Epithelial cell of prostate (primary cell): ENCODE measurements at places on chromosomes 11 and 22.
A peak's percentile ranks its signal among the peaks of the same experiment; 100 is the strongest.

GRCh38 chr11:123973816-123974215 is 3.8 kb downstream of the OR10S1 start:
- DNase-seq = peak; percentile 90

DNA sequence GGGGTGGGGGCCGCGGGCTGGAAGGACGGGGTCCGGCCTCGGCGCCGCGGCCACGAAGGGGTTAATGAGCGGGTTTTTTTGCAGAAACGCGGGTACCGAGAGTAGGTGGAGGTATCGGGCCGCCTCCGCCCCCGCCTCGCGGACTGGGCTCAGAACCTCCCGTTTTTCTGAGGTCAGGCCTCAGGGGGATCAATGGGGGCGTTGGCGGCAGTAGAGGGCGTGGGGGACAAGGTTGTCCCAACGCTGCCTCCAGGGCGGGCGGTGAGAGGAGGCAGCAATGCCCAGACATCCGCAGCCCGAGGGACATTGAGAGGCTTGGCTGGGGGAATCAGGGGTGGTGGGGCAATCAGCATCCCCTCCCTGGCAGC is 34.8 kb upstream of the PRODH start:
- DNase-seq = no peak

- DNase-seq = no peak
Measured at GRCh38 chr22:48943567-48944432, 883.9 kb downstream of the BRD1 start.

DNA sequence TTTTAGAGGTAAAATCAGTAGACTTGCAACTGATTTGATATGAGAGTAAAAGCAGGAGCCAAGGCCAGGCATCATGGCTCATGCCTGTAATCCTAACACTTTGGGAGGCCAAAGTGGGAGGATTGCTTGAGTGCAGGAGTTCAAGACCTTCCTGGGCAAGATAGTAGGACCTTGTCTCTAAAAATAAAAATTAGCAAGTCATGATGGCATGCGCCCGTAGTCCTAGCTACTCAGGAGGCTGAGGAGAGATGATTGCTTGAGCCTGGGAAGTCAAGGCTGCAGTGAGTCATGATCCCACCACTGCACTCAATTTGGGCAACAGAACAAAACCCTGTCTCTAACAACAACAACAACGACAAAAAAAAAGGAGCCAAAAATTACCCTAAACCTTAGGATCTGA is 13.5 kb downstream of the SGSM3 start:
- no peak for DNase-seq

DNA sequence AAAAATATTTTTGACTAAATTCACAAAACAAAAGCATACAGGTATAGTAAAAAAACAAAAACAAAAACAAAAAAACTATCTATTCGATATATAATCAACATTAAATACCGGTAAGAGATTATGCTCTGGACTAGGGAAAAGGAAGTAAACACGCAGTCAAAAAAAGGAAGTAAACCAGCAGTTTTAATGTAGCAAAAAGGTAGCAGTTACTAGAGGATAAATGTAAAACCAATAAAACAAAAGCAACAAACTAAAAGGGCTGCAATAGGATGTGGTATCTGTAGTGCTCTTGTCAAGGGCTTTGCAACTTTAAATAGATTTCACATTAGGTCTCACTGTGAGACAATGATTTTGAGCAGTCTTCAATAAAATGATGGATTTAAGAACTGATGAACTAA is 2.4 kb downstream of the TRIM22 start:
- no peak for DNase-seq

- no peak for DNase-seq
Measured at GRCh38 chr11:214083-214482, 6.6 kb downstream of the RIC8A start.

DNA sequence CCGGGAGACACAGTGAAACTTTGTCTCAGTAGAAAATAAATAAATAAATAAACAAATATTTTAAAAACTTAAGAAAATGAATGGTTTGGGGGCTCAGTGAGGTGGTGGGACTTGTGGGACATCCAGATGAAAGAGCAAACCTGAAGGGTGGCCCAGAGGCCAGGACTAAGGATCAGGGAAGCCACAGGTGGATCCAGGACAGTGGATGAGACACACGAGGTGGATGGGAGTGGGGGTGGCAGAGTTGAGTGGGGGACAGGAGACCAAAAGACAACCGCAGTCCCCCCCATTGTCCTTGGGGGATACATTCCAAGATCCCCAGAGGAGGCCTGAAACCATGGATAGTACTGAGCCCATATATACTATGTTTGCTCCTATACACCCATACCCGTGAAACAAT is 7.1 kb downstream of the RFPL1 start:
- no peak for DNase-seq

- DNase-seq = no peak
Measured at GRCh38 chr22:17013396-17014100, 5.5 kb upstream of the GAB4 start.

GRCh38 chr11:23097891-23098290 is 237.6 kb upstream of the CCDC179 start:
- DNase-seq = no peak

DNA sequence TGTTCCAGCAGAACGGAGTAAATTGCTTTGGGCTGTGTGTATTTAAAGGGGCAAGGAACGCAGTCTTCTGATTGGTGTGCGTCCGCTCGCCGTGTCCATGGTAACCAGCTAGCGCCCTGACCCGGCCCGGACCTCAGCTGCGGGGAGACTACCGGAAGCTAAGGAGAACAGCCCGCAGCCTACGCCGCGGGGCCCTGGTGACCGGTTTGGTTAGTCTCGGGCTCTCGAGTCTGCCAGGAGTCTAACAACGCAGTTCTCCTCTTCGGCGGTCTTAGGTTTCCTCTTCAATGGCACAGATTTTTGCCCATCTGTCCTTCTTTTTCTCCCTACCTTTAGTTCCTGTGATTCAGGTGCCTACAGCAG is 3.5 kb upstream of the OR56A3 start:
- no peak for DNase-seq

GRCh38 chr22:44390613-44390970 is 77.8 kb upstream of the SHISAL1 start:
- DNase-seq = no peak

DNA sequence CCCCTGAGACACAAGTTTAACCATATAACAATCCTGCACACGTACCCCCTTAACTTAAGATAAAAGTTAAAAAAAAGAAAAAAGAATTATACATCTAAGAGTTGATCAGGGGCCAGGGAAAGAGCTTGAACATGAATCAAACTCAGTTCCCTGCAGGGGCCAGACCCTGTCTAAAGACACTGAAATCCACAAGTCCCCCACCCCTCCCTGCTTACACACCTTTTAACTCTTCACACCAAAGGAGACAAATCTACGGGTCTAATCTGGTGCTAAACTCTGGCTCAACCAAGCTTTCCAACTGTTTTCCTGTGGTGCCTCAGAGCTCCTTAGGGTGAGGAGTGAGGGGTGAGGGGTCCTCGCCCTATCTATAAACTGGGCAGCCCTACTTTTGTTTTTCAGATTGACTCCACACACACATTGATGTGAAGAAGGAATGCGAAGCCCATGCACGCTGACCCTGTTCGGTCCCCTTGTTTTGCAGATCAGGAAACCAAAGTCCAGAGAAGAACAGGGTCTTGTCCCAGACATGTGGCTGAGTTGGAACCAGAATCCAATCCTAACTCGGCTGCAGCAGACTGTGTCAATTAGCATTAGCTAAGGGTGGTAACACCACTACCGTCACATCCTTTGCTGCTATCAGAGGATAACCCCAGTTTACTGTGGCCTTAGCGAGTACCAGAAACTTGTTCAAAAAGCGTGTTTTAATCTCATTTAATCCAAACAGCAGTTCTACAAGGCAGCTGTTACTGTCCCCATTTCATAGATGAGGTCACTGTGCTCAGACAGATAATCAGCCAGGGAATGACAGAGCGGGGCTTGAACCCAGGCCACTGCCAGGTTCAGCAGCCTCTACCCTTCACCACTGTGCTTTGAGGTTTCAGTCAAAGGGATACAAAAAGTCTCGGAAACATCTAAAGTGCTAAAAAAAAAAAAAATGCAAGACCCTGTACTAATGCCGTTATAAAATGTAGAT is 145.2 kb upstream of the SYT13 start:
- DNase-seq = no peak

DNA sequence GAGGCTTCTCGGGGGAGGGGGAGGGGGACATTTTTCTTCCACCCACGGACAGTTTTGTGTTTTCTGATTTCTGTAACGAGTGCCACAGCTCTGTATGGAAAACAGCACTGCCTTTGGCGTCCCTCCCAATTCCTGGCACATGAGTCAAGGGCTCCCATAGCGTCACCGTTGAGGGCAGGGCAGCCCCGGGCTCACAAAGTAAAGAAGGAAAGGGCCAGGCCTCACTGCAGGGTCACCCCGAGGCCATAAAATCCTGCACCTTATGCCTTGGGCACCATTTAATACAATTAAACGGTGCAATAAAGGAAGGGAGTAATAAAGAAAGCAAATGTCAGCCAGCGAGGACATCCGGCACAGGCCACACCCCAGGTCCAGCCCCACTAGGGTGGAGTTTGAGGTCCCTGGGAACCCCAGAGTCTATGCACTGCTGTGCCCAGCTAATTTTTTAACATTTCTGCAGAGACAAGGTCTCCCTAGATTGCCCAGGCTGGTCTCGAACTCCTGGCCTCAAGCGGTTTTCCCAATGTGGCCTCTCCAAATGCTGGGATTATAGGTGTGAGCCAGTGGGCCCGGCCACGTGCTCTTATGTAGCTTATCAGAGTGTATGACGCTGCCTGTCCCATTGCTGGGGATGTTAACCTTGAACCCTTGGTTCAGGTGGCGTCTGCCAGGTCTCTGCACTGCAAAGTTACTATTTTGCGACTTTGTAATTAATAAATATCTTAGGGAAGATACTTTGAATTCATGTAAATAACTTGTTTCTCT is 13.6 kb upstream of the MUC2 start:
- DNase-seq = peak; percentile 36

GRCh38 chr22:40585310-40585751 is 51.2 kb downstream of the MRTFA start:
- DNase-seq = no peak

DNA sequence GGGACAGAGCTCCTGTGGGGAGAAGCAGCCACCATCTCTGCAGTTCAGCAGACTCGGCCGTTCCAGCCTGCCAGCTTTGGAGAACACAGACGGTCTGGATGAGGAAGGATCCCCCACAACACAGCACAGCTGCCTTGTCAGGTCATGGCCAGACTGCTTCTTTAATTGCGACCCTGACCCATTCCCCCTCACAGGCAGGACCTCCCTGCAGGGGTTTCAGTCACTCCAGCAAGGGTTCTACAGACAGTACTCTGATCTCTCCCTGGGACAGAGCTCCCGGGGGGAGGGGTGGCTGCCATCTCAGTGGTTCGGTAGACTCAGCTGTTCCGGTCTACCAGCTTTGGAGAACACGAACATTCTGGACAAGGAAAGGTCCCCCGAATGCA is 173.5 kb downstream of the TTC28 start:
- DNase-seq = no peak

- DNase-seq = no peak
Measured at GRCh38 chr11:73787051-73787642, 527 bp upstream of the MRPL48 start.

GRCh38 chr22:17396516-17396915 is 27.3 kb downstream of the CECR2 start:
- DNase-seq = no peak

GRCh38 chr11:128629516-128630106 is 42.3 kb upstream of the ETS1 start:
- DNase-seq = no peak

- DNase-seq = peak; percentile 69
Measured at GRCh38 chr11:113184498-113184897, 129.9 kb upstream of the TTC12 start.

DNA sequence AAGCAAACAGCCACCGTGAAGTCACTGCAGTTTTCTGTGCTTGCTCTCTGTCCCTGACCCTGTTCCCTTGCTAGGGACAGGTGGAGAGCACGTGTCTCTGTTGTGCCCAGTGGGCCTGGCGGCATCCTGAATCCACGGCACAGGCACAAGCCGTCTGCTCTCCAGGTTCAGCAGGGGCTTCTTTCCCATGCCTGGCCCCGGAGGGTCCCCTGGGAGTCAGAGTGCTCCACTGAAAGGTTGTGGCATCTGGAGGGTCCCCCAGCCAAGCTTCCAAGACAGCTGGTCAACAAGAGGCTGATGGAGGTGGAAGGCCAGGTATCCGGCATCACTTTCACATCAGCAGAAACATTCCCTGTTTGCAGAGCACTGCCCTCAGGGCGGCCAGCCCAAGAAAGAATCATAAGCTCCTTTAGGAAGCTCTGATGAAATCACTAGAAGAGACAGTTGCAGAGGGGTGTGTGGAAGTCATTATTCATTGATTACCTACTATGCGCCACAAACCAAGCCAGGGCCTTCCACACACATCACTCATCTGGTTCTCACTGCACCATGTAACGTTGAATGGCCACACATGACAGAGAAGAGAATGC is 346.4 kb upstream of the B3GAT1 start:
- no peak for DNase-seq

- no peak for DNase-seq
Measured at GRCh38 chr22:17493419-17493981, 69.8 kb upstream of the SLC25A18 start.

GRCh38 chr11:103007521-103007920 is 52.0 kb upstream of the MMP13 start:
- peak; percentile 34 for DNase-seq

GRCh38 chr11:6650980-6651379 is 4.6 kb downstream of the DCHS1 start:
- no peak for DNase-seq

- DNase-seq = no peak
Measured at GRCh38 chr11:93614173-93614722, 47.2 kb upstream of the CEP295 start.

DNA sequence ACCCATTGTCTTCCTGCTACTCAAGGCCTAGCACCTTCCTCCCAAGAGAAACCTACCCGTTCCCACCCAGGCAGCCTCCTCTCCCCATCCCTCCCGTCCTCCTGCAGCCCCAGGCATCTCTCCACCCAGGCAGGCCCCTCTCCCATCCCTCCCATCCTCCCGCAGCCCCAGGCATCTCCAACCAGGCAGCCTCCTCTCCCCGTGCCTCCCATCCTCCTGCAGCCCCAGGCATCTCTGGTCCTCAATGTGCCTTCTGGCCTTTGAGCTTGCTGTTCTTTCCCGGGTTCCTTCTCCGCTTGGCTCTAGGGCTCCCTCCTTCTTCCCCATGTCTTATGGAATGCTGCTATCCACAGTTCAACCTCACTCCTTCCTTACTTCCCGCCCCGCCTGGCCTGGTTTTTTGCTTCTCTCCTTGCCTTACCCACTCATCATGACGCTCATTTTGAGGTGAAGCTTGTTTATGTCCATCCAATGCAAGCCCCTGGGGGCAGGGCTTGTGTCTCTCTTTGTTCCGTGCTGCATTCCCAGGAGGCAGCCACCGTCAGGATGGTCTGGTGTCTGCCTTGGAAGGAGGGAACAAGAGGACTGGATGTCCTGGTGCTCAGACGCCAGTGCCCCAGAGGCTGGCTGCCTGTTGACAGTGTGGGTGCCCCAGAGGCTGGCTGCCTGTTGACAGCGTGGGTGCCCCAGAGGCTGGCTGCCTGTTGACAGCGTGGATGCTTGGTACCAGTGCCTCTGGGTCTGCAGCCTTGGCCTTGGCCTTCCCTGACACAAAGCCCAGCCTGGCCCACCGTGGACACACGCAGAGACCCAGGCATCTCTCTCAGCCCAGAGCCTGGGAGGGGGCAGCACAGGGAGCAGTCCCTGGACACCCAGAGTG is 815.7 kb downstream of the BRD1 start:
- DNase-seq = no peak
